T-helper 22 cell (primary cell): ENCODE measurements at places on chromosomes 3 and 15.

DNA sequence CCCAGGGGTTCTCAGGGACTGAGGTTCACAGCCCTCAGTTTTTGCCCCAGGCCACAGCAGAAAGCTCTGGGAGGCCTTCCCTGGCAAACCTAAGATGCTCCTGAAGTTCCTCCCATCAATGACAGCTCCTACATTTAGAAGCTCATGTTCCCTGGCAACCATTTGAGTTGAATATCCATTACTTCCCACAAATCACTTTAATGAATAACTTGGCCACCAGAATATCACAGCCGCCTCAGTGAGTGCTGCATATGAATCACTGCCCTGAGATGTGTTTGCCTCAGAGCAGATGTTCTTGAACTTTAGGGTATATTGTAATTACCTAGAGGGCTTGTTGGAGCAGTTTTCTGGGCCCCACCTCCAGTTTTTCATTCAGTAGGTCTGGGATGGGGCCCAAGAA lies 27.4 kb downstream of the SLCO2A1 start:
- no peak for DNase-seq

GRCh38 chr3:3081381-3082233 lies 28.6 kb downstream of the IL5RA start:
- DNase-seq = no peak

DNA sequence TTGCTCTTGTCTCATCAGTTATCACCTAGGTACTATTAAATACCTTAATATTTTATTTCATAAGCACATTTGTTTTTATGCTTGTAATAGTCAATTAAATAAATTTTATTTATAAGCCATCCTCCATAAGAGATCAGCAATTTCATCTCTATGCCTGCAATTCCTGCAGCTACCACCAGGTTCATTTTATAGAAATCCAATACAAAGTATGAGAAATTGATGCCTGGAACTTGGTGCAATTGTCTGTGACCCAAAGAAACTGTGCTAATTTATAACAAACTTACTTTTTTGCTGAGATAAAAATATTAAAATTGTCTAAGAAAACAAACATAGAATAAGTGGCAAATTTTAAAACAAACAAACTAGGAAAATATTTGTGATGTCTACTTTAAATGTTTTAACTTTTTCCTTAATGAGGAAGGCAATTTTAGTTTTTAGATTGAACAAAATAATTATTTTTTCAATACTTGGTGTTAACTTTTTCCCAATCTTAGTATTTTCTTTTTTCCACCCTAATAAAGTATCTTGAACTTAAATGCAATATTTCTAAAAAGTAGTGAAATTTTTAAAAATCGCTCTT lies 1026.6 kb downstream of the ROBO1 start:
- DNase-seq = no peak

- DNase-seq = no peak
Observed at GRCh38 chr15:42156243-42156922, at the start of gene PLA2G4F. Gene PLA2G4F (minus strand): TSS chr15:42156636. CDS start chr15:42156549, 87 bp downstream.

GRCh38 chr3:194489736-194490612 lies 3.2 kb upstream of the ATP13A3 start:
- no peak for DNase-seq

DNA sequence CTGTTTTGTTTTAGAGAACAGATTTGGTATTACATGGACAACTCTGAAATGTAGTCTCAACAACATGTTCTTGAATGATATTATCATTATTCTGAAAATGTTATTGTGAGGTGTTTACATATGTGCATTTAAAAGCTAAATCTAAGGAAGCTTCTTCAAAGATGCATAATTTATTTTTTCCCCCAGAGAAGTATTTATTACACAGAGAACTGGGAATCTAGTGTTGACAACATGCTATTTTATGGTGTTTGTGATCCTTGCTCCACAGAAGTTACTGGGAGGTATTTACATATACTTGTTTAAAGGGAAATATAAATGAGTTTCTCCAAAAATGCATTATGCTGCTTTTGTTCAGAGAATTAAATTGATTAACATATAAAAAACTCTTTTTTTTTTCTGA lies 18.3 kb upstream of the TUBGCP5 start:
- no peak for DNase-seq

- DNase-seq = no peak
Observed at GRCh38 chr15:68935400-68935937, 5.1 kb downstream of the SPESP1 start.

GRCh38 chr3:195209847-195210265 lies 61.1 kb downstream of the XXYLT1 start:
- DNase-seq = no peak

DNA sequence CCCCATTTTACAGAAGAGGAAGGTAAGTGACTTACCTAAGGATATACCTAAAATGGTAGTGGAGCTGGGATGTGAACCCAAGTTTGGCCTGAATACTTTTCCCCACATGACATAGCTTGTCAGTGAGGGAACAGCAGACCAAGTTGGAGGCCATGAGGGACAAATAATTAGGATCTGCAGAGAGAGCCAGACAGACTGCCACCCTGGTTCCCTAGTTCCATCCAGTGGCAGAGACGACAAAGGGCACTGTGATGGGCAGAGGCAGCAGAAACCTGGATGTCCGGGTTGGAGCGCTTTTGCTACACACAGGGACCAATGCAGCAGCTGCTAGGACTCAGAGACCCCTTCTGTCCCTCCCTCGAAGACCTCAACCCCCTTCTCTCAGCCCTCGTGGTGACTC lies 1.2 kb downstream of the CPLX3 start:
- DNase-seq = no peak

DNA sequence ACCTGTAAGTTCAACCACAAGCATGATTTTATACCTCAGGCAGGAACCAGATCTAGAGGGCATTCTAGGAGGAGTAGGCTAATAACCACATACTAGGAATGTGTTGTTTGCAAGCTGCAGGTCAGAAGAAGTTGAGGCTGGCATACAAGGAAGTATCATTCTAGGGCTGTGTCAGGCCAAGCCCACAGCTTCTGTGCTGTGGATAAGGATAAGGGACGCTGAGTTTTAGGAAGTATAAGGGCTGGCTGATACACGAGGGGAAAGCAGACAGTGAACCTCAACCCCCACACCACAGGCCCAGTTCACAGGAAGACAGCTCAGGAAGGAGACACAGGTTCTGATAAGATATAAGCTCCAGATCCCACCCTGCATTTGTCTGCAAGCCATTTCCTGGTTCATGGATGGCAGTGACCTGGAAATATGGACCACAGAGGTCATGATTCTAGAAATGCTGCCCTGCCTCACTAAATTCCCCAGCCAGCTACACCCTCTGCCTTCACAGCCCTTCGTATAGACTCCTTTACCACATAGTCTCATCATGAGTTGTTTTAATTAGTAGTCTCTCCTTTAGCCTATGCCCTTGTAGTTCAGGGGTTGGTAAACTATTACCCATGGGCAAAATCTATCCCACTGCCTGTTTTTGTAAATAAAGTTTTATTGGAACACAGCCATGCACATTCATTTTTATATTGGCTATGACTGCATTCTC lies 260.7 kb downstream of the OPA1 start:
- DNase-seq = no peak

GRCh38 chr3:69181592-69182211 lies 59.3 kb upstream of the LMOD3 start:
- no peak for DNase-seq

- no peak for DNase-seq
Observed at GRCh38 chr3:19543212-19543841, 390.7 kb downstream of the EFHB start.
